ENCODE measurements at places on chromosomes 3 and 15.
A peak's percentile ranks its signal among the peaks of the same experiment; 100 is the strongest.

- no peak for DNase-seq
These were observed 589.4 kb downstream of the NLGN1 start for GRCh38 chr3:173986861-173987410.

DNA sequence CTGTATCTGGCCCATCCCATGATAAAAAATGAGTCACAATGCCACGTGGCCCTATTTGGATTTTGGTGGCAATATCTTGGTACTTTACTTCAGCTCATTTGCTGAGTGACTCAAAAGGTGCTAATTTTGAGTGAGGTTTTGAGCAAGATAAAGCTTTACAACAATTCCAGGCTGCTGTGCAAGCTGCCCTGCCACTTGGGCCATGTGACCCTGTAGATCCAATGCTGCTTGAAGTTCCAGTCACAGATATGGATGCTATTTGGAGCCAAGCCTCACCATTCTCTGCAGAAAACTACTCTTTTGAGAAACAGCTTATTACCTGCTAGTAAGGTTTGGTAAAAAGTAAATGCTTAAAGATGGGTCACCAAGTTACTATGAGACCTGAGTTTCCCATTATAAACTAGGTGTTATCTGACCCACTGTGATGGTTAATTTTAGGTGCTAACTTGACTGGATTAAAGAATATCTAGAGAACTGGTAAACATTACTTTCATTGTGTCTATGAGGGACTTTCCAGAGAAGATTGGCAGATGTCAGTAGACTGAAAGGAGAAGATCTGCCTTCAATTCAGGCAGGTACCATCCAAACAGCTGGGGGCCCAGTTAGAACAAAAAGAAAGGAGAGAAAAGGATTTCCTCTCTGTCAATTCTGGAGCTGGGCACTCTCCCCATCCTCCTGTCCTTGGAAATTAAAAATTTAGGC lies 1083.9 kb downstream of the DIPK2A start:
- DNase-seq = no peak

DNA sequence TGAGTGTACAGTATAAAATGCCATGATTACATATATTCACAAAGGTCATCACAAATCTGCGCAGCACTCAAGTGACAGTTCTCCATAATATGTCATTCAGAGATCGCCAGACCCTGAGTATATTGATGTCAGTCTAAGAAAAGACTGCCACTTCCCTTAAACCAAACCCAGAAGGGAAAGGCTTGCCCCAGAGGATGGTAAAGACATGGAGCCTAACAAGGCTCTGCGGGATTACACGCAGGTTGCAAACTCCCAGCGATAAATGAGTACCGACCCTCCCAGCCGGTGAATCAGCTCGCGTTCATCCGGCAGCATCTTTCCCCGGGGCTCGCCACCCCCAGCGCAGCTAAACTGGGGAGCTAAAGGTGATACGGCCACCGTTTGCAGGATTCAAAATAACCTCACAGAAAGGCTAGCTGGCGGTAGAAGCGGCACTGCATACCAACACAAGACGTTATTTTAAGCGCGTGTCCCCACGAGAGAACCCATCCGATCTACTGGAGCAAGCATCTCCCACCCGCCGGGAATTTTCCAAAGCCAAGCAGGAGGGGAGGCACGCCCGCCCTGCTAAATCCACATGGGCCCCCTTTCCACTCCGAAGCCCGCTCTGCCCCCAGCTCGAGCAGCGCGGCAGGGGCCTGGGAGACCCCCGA lies 643 bp downstream of the MYO5A start:
- peak; percentile 41 for DNase-seq

DNA sequence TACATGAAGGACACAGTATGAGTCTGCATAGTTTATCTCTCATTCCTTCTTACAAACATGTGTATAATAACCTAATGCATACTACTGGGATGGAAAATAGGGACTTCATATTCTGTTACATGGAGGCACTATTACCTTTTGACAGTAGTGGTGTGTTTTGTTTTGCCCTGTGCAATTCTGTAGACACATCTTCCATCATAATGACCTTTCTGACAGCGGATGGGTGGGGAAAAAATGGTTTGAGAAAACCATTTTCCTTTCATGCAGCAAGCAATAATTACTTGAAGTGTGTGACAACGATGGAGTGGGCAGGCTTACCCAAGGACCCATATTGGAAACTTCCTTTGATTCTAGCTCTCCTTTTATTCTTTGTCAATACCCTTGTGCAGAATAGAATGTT lies 153.6 kb upstream of the ONECUT1 start:
- DNase-seq = no peak

- no peak for DNase-seq
These were observed 26.8 kb downstream of the RPN1 start for GRCh38 chr3:128623762-128624176.

GRCh38 chr3:43707266-43707665 lies 16.5 kb downstream of the ABHD5 start:
- DNase-seq = no peak

DNA sequence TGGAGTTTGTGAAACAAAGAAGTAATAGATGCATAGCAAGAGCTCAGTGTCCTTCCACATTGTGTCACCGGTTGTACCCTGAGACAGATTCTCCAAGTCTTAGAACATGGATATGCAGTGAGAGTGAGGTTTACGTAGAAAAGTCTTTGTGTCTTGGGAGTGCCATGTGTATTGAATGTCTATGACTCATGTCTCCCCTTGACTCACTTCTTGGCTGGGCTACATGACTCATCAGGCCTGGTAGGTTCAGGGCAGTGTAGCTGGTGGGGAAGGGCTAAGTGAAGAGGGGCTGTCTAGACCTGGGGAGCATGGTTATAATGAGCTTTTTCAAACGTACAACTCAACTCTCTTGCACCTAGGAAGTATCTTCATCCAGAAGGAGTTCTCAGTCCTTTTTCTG lies 167.4 kb downstream of the GAP43 start:
- peak; percentile 9 for DNase-seq

- DNase-seq = no peak
These were observed 70.5 kb downstream of the FEM1B start for GRCh38 chr15:68348081-68348480.

- DNase-seq = no peak
These were observed 72.7 kb upstream of the CORO2B start for GRCh38 chr15:68506071-68506470.

DNA sequence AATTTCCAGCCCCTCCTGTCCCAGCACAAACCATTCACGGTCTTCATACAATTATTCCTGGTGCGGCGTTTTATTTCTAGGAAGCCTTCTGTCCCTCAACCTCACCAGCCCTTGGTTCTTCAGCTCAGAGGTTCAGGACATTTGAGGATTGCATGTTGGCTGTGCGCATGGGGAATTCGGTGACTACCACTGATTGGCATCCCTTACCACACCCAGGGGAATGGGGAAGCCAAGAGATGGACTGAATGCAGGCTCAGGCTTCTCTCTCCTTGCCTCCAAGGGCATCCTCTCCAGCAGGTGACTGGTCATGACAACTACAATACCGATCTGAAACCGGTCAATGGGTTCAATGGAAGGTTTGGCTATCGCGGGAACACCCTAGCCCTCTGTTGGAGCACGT lies 153.8 kb downstream of the MTHFS start:
- DNase-seq = no peak

DNA sequence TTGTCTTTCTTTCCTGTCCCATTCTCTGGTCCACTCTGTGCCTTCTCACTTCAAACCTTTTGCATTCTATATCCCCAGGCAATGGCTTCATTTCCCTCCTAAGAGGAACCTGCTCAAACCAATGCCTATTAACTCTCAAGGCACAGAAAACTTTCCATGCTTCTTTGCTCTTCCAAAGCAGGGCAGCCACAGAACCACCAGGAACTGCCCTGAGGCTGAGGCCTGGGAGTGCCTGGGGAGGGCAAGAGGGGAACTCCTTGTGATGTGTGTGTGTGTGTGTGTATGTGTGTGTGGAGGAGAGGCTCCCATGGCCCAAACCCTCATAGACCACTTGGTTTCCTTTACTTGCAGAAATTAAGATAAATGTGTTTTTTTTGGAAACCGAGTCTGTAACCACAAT lies 14.1 kb upstream of the PGPEP1L start:
- DNase-seq = no peak

DNA sequence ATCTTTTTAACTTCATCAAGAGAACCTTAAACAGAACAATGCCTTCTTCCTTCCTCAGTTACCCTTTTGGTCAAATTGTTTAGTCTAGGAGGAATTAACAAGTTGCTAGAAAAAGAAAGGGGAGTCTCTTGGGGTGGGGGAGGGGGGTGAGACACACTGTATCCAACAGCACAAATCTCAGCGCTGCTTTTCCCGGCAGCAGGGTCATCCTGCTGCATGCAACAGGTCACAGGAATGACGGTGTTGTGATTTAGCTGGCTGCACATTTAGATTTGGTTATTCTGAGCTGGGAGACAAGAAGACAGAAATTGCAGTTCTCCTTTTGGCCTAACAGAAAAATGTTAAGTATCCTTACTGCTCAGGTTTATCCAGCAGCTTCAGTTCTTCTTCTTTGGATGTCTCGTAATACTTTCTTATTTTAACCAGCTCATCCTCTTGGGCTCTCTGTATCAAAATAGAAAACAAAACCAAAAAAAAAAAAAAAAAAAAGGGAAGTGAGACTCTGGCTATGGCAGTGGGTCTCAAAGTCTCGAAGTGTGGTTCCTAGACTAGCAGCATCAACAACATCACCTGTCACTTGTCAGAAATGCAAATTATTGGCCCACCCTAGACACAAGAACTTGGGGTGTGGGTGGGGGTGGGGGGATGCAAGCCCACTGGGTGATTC lies 190.5 kb downstream of the GREM1 start:
- DNase-seq = no peak

DNA sequence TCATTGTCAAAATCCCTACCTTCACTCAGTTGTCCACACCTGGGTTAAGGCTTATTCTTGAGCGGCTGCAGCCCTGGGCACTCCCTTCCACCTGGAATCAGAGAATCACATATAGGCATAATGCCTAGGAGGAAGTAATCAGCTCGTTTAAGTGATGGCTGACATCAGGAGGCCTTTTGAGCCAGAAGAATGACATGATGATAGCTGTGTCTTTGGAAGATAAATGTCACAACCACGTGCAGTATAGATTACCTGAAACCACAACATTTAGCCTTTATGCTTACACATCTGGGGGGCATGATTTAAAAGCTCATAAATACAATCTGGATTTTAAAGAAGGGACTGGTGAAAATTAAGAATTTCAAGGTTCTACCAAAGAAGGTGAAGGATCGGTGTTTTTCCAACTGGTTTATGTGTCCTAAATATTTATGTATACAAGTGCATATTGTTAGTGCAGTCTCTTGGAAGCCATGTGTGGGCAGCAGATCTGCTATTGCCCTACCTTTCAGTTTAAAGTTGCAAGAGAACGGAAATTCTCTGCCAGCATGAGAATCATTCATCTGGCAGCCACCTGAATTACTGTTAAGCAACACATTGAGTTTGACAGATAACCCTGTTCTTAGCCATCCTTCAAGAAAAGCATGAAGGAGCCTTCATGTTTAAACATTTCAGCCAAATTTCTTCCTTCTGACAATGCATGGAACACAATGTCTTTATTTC lies 163.4 kb upstream of the NR2E3 start:
- no peak for DNase-seq

DNA sequence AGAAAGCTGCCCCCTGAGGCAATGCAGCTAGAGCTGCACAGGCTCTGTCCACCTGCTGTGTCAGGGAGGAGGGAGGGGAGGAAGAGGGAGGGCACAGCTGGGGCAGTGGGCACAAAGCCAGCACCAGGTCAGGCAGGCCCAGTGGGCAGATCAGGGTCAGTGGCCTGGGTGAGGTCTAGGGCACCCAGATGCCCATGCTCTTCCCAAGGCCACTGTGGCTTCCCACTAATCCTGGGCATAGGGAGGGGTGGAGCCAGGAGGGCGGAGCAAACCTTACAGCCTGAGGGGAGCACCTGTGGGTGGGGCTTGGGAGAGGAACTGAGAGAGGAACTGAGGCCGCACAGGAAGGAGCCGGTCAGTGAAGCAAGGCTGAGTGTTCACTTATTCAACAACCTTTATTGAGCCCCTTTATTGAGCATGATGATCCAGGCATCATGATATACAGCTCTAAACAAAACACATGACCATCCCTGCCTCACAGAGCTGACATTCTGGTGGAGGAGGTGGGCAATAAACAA lies 55.0 kb downstream of the RHCG start:
- no peak for DNase-seq

DNA sequence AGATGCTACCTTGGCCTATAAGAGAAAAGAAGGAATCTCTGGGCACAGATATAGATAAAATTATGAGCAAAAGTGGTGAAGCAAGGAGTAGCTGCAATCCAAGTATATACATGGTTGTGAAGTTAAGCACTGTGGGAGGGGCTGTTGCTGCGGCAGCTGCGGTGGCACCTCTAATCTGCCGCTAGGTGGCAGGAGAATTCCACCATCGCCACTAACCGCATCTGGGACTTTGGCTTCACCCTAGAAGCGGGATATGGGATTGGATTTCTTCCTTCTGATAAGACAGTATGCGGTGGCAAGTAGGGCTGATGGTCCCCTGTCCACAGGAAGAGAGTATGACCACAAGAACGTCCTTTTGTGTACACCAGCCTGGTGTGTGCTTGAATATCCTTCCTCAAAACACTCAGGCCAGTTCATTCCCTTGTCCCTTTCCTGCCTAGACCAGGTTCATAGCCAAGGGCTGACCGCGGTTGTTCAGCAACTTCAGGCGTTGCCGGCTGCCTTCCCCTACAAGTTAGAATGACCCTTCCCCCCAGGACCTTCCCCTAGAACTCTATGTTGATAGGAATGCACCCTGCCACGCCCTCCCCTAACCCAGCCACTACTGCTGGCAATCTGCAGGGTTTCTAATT lies 5.1 kb downstream of the MAGEL2 start:
- no peak for DNase-seq

- DNase-seq = no peak
These were observed 152.6 kb upstream of the PLSCR5 start for GRCh38 chr3:146757759-146758158.

DNA sequence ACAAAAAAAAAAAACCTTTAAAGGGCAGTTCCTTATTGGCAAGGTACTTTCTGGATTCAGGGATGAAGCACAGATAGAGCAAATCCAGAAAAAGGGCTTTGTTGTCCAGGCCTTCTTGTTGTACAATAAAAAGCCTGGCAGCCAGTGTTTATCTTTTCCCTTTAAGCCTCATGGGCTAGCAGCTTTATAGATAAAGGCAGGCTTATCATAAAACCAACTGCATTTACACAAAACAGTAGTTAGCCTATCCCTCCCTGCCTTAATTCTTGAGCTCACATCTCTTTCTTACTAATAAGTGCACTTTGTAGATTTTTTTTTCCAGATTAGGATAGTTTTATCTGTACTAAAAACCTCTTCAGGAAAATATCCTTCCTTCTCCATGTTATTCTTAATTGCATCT lies 662.8 kb upstream of the CCDC54 start:
- no peak for DNase-seq

- no peak for DNase-seq
These were observed 232.3 kb upstream of the STAC start for GRCh38 chr3:36147934-36148558.

All from stimulated activated effector memory CD8-positive, alpha-beta T cell treated with anti-CD3 and anti-CD28 coated beads, Interleukin-12 subunit alpha, Interleukin-12 subunit beta, amount 100 ng/mL, for 72 hours (primary cell).